ENCODE measurements at places on chromosomes 16 and 17.

- no peak for DNase-seq
Measured at GRCh38 chr16:86374603-86375130, 135.7 kb upstream of the FOXF1 start.

DNA sequence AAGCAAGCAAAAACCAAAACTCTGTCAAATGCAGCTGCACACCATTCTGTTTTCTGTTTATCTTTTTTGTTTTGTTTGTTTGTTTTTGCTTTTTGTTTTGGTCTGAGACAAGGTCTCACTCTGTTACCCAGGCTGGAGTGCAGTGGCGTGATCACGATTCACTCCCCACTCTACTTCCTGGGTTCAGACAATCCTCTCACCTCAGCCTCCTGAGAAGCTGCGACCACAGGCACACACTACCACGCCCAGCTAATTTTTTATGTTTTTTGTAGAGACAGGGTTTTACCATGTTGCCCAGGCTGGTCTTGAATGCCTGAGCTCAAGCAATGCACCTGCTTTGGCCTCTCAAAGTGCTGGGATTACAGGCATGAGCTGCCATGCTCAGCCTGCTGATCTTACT is 19.3 kb upstream of the SLFN13 start:
- no peak for DNase-seq

- DNase-seq = no peak
Measured at GRCh38 chr17:82692268-82692667, 6.2 kb downstream of the RAB40B start.

DNA sequence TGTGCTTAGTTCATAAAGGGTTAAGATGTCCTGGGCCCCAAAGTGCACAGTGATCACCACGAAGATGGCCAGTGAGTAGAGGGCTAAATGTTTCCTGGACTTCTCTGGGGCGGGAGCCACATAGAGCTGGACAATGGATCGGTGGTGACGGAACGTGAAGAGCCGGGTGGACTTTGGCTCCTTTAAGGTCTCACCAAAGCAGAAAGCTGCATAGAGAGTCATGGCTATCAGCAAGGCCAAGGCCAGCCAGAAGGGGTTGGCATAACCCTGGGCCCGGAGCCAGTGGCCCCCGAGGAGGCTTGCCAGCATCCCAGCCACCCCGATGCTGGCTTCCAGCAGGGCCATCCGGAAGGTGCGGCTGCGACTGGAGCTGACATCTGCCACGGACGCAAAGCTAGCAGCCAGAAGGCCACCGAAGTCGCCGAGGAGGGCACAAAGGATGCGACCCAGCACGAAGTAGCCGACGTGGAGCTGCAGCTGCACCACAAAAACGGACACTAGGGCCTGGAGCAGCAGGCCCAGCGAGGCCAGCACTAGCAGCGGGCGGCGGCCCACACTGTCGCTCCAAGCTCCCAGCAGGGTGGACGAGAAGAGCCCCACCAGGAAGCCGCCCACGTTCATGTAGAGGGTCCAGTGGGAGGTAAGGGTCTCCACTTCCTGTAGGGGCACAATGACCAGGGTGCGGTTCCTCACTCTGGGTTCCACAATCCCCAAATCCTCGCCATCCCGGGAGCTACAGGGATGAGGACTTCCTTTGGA is 1.0 kb downstream of the SLC46A1 start:
- DNase-seq = no peak

DNA sequence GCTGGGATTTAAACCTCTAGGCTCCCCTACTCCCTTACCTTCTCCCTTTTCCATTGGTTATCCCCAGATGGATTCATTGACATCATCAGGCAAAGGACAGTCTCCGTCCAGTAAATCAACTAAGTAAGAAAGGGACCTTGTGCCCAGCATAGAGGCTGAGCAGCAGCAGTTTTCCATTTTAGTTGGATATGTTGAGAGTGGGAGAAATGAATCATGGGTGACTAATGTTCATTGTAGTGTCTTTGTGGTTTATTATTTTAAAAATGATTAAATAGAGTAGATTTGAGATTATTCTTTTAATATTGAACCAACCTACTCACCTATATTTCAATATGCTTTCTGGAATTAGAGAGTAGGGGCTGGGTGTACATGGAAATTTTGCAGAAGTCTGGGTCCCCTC is 99.4 kb upstream of the CACNG3 start:
- DNase-seq = no peak

GRCh38 chr17:68870976-68871375 is 84.2 kb downstream of the ABCA8 start:
- no peak for DNase-seq

DNA sequence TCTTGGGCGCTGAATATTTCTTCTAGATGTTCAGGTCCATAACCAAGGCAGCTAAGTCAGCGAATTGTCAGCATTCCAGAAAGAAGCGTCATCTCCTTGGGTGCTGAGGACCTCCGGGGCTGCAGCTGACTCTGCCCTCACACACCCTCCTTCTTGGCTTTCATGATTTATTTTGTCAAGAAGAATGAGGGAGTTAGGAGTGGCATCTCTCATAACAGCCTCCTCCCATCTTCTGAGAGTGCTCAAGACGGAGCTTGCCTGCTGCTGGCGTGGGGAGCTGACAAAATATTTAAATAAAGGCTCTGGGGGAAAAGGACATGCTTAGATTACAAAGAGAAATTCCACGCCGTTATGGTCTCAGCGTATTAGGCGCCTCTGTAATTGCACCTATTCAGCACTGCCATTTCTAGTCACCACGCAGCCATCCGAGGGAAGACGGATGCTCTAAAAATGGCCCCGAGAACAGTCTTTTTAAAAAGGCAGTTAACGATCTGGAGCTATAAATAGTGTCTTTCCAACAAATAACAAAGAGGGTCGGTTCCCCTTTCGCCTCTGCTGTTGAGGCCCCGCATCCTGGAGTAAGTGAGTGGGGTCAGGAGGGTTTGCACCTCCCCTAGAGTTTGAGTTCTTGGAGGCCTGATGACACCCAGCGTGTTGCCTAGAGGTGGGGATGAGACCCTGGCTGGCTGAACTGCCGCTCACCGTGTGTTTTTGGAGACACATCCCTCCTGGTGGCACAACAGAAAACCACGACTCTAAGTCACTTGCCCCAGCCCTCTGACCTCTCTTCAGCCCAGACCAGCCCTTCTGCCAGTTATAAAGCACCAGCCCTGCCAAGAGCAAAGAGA is 187.0 kb downstream of the CCDC182 start:
- DNase-seq = peak; percentile 95

GRCh38 chr17:65485388-65486299 is 75.8 kb downstream of the AXIN2 start:
- DNase-seq = no peak

GRCh38 chr17:18033442-18034099 is 5.4 kb downstream of the ATPAF2 start:
- peak; percentile 91 for DNase-seq

Data from ACHN (cell line).